ENCODE measurements at places on chromosomes 6 and 20.

DNA sequence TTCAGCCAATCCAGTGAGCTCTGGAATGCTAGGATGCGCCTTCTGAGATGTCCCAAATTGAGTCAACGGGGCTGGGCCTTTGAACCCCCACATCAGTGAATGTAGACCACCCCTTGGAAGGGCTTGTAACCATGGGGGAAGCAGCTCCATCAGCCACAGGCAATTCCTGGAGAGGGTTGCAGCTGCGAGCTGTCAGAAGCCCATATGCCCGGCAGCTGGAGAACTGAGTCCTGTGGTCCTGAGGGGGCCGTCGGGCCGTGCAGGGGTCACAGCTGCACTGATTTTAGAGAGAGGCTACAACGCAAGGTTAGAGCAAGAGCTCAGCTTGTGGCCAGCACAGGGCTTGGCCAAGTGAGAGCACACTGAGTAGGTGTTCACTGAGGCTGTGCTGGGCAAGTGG lies 121.3 kb downstream of the TOX2 start:
- DNase-seq = no peak

DNA sequence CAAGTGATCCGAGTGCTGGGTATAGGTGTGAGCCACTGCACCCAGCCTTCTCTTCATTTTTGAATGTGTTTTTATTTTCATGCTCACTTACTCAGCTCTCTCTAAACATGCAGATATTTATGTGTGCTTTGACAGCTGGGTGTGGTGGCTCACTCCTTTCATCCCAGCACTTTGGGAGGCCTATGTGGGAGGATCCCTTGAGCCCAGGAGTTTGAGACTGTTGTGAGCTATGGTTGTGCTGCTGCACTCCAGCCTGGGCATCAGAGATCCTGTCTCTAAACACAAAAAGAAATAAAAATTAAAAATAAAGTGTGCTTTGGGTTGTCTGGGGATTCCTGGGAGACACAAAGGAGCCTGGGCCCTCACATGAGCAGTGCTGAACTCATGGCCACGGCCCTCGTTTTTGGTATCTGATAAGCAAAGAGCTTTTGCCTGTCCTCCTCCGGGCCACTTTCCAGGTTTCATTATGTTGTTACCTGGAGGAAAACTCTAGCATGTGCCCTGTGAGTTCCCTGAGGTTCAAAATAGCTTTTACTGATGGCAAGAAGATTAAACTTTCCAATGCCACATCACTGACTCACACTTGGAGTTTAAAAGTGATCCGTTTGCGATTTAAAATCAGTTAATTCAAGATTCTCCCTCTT lies 78.5 kb downstream of the CD164 start:
- peak; percentile 52 for DNase-seq

DNA sequence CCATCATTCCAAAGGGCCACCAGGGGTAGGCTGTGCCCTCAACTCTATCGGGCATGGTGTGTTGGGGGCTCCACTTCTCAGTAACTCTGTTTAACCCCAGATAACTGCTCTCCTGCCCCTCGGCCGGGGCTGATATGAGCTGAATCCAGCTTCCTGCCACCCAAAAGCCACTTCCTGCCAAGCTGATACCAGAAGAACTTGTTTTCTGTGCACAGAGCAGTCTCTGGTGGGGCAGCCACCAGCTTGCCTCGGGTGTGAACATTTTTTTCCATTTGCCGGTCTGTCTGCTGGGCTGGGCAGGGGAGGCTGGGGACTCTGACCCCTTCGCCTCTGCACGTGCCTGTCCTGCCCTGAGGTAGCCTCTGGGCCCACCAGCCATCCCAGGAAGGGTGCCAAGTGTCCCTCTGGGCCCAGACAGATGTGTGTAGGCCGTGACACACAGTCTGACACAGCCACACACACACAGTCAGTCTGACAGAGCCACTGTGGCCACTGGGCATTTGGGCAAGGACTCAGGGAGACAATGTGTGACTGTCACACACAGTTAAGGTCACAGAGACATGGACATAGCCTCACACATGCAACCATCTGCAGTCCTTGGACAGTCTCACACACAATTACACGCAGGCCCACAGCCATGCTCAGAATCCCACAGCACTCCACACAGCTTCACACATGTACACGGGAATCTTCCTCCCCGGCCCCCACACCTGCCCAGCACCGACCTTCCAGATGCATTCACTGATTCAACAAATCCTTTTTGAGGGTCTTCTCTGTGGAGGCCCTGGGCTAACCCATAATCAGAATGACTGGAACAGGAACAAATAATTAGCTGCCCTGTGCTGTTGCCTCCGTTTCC lies 45.1 kb downstream of the NOL4L start:
- DNase-seq = peak; percentile 20

DNA sequence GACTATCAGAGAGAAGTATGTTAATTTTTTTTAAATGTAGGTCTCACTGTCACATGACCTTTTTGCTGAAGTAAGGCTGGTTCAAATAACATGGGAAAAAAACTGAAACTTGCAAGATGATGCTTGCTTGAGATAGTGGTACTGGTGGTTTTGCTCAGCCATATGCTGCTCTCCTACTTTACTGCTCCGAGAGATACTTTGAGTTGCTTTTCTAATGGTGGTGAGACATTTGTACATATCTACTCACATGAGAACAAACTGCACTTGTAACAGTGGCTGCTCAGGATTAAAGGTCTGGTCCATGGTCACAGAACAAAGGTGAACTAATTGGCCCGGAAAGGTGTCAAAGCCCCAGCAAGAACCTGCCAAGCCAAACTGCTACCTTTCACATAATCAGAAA lies 106.2 kb upstream of the BEND3 start:
- no peak for DNase-seq

DNA sequence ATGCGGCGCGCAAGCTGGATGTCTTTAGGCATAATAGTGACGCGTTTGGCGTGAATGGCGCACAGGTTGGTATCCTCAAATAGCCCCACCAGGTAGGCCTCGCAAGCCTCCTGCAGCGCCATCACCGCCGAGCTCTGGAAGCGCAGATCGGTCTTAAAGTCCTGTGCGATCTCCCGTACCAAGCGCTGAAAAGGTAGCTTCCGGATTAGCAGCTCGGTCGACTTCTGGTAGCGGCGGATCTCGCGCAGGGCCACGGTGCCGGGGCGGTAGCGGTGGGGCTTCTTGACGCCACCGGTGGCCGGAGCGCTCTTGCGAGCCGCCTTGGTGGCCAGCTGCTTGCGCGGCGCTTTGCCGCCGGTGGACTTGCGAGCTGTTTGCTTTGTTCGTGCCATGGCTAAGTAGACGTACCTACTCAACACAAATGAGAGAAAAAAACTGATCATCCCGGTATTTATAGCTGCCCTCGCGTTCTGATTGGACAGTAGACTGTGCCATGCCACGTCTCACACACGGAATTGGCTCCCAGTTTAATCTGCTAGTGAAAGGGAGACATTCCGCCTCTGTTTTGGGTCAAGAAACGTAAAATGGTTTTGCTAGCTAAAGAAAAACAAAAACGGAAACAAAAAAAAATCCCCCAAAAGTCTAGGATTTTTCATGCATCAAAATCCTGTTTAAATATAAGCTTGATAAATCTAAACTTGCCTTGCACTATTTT lies 40.1 kb downstream of the OR2B2 start:
- peak; percentile 94 for DNase-seq

DNA sequence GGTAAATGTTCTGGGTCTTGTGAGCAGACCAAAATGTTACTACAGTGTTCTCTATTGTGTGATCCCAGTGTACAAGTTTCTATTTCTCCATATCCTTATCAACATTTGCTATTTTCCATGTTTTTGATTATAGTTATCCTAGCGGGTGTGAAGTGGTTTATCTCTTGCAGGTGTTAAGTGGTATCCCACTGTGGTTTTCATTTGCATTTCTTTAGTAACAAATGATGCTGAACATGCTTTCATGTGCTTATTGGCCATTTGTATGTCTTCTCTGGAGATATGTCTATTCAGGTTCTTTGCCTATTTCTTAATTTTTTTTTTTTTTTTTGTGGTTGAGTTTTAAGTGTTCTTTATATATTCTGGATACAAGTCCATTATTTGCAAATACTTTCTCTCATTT lies 35.5 kb downstream of the NSFL1C start:
- DNase-seq = no peak

GRCh38 chr6:143126574-143126941 lies 65.9 kb downstream of the AIG1 start:
- DNase-seq = no peak

GRCh38 chr20:20022498-20022897 lies 5.3 kb downstream of the NAA20 start:
- DNase-seq = no peak

DNA sequence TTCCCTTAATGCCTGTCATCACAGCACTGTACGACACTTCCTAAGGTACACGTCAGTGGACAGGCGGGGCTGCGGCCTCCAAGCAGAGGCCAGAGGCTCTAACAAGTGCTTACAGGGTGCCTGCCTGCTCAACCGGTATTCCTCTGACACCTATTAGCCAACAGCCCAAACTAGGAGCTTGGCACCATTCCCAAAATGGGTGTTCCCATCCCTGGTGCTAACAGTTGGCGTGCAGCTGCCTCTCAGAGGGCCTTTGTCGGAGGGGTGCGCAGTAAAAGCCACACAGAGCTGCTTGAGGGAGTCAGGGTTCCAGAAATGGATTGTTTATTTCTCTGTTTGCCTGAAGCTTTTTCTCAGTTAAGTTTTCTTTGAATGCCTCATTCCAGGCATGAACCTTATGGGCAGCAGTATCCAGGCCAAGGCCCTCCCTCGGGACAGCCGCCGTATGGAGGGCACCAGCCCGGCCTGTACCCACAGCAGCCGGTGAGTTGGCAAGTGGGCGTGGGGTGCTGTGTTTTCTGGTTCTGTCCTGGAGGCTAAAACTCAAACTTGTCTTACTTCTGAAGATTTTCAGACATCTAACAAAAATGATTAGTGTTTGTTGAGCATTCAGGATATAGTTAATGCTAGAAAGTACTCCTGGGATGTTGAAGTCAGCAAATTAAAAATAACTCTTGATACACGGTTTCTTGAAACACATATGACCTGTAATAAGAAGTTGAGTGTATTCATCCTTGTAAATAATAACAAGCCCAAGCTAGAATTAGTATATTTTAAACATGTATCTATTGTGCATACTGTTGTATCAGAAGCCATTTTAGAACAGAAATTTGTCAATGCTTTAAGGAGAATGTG lies 124.7 kb downstream of the TMEM242 start:
- DNase-seq = no peak

GRCh38 chr20:3820901-3821727 lies 767 bp downstream of the AP5S1 start:
- no peak for DNase-seq

DNA sequence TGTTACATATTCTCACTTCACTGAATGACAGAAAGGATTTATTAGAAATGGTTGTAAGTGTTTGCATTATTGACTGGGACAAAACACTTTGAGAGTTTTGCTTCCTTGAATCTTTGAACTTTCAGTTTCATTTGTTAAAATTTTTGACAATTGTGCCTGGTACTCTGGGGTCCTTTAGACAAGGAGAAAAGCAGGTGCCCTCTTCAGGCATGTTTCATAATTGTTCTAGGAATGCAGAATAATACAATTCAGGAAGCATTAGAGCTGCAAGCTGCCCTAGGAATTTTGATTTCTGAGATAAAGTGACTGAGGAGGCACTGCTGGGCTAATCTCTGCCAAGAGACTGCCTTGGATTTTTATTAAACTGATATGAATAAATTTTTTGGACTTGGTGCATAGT lies 49.7 kb downstream of the TOP1 start:
- no peak for DNase-seq

- DNase-seq = no peak
Observed at GRCh38 chr6:53770780-53771249, 24.0 kb upstream of the LRRC1 start.

GRCh38 chr6:3819161-3820110 lies 29.7 kb upstream of the FAM50B start:
- no peak for DNase-seq

- peak; percentile 85 for DNase-seq
Observed at GRCh38 chr20:50541606-50542041, 31.4 kb downstream of the PTPN1 start.
